Mesenteric fat pad (tissue), 1 donor: ENCODE measurements at places on chromosomes 16 and 17.
A peak's percentile ranks its signal among the peaks of the same experiment; 100 is the strongest.

DNA sequence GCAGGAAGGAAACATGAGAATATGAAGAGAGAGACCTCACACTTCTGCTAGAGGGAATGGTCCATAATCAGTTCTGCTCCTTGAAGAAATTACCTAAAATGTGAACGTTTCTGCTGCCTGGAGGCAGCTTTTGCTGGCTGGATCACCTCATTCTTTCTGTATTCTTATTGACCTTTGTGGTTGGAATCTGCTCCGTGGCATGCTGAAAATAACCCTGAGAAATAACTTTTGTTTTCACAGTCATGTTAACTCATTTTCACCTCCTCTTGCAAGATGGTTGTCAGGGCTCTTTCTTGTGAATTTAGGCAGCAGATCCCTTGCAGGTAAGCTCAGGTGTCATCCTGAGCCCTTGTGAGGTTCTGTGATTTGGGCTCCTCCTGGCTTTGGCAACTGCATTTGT is 70.2 kb downstream of the IRF8 start:
- DNase-seq = no peak

DNA sequence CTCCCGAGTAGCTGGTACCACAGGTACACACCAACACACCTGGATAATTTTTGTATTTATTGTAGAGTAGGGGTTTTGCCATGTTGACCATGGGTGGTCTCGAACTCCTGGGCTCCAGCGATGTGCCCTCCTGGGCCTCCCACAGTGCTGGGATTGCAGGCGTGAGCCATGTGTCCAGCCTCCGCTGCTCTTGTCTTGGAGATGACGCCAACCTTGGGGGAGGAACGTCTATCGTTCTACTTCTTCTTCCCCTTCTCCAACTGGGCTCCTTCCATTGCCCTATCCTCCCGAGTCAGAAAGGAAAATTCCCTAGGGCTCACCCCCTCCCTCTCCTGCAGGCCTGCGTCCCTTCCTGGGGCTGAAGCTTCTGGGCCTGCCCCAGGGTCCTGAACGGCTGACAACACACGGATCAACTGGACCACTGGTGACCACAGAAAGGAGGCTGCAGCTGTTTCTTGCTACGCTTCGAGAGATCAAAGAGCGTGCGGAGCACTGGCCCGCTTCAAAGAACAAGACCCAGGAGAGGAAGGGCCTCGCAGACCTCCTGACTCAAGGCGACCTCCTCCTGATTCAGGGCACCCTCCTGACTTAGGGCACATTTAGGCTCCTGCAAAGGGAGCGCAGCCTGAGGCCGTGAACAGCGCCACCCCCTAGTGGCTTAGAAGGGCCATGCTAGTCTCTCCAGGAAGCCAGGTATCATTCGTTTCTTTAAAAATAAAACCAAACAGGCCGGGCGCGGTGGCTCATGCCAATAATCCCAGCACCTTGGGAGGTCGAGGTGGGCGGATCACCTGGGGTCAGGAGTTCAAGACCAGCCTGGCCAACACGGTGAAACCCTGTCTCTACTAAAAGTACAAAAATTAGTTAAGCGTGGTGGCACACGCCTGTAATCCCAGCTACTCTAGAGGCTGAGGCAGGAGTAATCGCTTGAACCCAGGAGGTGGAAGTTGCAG is 48.5 kb upstream of the HELZ start:
- no peak for DNase-seq

- DNase-seq = no peak
Measured at GRCh38 chr17:75430159-75430974, 24.9 kb upstream of the GRB2 start.

- no peak for DNase-seq
Measured at GRCh38 chr17:73230088-73230487, 31.6 kb downstream of the CPSF4L start.

GRCh38 chr16:54253118-54253517 is 33.5 kb downstream of the IRX3 start:
- no peak for DNase-seq

DNA sequence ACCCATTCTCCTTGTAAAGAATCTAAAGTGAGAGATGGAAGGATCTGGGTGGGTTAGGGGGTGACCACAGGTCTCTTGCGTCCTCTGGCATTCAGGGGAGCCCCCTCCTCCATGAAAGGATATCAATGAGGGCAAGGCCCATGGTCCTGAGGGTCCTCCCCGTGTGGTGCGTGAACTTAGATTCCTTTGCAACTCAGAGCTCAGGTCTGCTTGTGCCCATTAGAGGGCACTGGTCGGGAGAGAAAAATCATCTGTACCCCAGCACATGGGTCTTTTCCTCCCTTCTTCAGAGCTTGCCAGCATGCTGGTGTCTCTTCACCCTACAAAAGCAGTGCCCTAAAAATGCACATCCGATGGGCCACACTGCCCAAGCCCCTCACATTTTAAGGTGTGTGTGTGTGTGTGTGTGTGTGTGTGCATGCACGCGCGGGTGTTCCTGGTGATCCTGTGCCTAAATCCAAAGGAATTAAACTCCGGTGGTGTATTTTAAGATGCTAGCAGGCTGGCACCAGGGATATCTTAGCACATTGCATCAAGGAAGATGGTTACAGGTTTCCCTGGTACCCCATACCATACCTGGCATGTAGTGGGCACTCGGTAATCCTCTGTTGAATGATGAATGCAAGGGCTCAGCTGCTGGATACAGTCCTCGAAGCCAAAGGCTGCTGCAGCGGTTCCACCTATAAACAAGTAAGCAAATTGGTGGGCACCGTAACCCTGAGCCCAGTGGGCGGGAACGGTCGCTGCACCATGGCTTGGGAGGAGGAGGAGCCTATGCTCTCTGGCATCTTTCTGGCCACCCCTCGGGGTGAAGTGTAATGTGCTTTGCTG is 4.7 kb downstream of the C1QTNF1 start:
- DNase-seq = peak; percentile 80

DNA sequence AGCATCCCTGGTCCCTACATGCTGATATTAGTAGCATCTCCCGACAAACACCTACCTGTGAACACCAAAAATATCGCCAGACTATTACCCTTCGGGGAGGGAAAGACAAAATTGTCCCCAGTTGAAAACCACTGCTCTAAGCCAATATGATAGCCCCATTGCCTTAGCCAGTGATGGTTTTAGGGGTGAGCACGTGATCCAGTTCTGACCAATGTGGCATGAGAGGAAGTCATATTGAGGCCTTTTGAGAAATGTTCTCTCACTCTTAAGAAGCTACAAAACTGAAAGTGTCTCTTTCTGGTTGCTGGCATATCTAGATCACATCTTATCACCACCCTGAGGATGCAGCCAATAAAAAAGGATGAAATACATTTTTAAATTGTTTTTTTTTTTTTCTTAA is 136.3 kb downstream of the GRIN2A start:
- no peak for DNase-seq

GRCh38 chr16:83854420-83854819 is 44.5 kb upstream of the MLYCD start:
- DNase-seq = no peak

GRCh38 chr16:2884041-2884451 is 1.0 kb downstream of the FLYWCH2 start:
- no peak for DNase-seq

- no peak for DNase-seq
Measured at GRCh38 chr17:79563237-79564013, 47.4 kb downstream of the RBFOX3 start.

- no peak for DNase-seq
Measured at GRCh38 chr17:11969565-11969964, 27.7 kb downstream of the ZNF18 start.

DNA sequence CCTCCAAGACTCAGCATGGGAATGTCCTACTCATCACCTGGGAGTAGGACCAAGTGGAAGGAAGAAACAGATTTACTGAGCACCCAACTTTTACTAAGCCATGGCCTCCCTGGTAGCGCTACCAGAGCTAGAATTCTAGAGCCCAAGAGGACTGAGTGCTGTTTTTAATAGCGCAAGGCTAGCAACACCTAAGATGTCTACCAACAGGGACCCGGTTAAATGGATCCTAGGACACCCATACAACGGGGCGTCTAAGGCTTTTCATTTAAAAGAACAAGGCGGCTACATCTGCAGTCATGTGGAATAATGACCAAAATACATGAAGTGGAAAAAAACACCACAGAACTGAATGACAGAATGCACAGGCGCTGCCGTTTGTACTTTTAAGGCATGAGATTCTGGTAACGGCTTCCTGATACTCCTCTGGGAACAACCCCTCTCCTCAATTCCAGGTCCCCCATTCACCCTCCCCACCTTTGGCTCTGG is 5.1 kb downstream of the GGA2 start:
- no peak for DNase-seq

DNA sequence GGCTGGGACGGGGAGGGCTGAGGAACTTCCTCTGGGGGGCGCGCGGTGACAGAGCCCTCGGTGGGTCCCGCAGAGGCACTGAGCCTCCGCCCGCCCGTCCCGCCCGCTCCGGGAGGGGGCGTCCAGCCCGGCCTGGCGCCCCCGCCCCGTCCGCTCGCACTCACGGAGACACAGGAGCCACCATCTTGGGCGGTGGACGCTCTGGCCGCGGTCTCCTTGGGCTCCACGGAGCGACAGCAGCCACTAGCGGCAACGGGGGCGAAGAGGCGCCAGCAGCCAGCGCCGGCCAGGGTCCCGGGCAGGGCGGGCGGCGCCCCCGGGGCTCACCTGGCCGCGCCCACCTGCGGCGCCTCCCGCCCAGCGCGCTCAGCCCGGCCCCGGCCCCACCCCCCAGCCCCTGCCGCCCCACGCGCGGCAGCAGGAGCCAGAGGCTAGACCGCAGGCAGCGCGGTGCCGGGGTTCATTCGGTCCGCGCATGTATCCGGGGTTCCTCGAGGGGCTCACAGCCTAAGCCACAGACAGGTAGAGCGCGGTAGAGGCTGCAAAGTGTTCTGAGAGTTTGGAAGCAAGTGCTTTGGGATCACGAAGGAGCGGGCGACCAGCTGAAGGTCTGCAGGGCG is at the start of gene C17orf113:
Gene C17orf113, minus strand, starts transcription at position 209 of the 620 bp plus-strand sequence. CDS start 7,225 bp downstream, outside the sequence.
- peak; percentile 90 for DNase-seq

- DNase-seq = no peak
Measured at GRCh38 chr17:45971698-45972141, 27.3 kb upstream of the STH start.

DNA sequence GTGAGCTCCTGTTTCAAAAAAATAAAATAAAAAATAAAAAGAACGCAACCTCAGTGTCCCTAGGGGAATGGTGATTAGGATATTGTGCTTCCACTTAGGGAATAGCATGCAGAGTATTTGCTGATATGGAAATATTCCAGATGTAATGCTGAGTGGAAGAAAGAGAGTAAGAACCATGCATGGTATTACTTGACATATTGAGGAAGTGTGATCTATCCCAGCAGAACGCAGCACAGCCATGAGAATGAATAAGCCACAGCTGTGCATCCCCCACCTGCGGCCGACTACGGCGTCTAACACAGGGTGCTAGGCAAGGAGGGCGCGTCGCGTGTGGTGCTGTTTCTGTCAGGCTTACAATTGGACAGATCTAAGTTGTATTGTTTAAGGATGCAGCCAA is 49.5 kb downstream of the FOXK2 start:
- no peak for DNase-seq

DNA sequence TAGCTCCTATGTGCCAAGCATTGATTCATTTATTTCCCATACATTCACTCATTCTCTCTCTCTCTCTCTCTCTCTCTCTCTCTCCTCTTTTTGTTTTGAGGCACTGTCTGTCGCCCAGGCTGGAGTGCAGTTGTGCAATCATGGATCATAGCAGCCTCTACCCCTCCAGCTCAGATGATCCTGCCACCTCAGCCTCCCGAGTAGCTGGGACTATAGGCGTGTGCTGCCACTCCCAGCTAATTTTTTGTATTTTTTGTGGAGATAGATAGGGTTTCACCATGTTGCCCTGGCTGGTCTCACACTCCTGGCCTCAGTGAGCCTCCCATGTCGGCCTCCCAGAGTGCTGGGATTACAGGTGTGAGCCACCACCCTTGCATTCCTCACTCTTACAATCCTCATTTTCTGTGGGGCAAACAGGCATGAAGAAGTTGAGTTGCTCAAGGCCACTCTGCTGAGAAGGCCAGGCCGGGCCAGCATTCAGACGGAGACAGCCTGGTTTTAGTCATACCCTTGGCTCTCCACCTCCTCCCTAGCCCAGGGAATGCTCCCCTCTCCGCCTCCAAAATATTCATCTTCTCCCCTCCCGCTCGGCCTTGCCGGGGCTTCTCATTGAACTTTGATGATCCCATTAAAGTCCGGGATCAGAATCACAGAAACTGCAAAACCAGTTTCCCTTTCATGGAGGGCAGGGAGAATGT is 765 bp upstream of the PRM2 start:
- no peak for DNase-seq

DNA sequence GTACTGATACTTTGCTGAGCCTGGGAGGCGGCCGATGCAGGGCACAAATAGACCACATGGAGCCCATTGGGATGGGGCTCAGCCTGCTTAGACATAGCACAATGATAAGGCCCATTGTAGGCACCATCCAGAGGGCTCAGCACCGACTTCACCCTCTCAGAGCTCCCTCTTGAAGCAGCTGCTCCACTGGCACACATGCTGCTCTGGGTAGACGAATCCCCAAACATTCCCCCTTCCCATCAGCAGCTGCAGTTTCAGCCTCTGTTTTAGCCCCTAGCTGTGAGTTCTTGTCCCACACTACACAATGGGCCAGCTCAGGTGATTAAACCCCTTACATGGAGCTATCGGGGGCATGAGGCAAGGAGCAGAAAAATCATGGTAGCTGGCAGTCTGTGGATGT is 174.1 kb downstream of the RGS9 start:
- no peak for DNase-seq

- no peak for DNase-seq
Measured at GRCh38 chr16:79959226-79959625, 358.7 kb upstream of the MAF start.

DNA sequence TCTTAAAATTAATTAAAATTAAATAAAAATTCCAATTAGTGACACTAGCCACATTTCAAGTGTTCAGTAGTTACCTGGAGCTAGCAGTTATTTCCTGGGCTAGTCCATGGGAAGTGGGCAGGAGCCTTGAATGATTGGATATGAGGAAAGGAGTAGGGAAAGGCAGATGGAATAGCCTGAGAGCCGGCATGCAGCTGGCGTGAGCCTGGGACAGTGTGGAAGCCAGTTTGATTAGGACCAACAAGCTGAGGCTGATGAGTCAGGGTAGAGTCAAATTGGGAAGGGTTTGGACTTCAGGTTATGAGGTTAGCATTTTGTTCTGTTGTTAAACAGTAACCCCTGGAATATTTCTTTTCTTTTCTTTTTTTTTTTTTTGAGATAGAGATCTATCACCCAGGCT is 15.3 kb upstream of the GNA13 start:
- no peak for DNase-seq

- no peak for DNase-seq
Measured at GRCh38 chr16:83336603-83337002, 471.2 kb upstream of the HSBP1 start.
